ENCODE measurements at places on chromosomes 2 and 18.

- no peak for DNase-seq
These were observed 120.8 kb downstream of the NFATC1 start for GRCh38 chr18:79516441-79516931.

DNA sequence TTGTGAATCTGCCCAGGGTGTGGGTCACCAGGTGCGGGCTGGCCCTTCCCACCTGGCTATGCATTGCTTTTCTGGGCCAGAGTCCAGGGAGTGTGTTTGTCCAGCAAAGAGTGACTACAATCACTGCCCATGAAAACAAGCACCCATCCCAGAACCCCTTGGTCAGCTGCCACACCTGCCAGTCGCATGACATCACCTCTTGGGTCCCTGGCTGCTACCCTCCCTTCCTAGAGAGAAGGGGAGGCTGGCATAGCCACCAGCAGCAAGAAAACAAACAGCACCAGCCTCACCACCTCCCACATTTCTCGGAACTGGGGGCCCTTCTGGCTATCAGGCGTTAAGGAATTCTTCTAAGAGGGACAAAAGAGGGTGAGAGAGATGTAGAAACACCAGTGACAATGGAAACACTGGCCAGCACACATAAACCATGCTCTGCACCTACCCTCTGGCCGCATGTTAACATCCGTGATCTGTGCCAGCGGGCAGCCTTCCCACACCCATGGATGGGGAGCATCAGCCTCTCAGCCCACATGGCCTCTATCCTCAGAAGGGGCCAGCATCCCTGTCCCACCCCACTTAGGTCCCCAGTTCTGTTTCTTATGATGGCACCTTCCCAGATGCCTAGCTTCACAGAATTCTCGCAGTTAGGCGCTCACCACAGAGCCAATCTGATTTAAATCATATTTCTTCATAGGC is 109.7 kb upstream of the GLI2 start:
- DNase-seq = no peak

- DNase-seq = no peak
These were observed 112.0 kb downstream of the EXOC6B start for GRCh38 chr2:72713857-72714256.

DNA sequence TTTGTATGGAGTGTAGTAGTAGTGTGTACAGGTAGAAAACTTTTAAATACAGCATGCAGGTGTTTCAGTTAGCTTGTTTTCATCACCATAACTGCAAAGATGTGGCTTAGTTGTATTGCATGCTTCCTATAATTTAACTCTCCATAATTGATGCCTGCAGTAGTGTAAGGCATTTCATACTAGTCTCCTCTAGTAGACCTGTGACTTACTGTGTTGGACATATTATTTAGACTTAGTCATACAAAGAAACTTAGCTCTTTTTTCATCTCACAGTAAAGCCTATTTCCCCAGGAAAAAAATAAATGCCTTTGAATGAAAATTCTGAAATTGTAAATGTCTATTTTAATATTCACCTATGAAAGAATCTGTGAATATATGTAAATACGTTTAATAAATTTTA is 52.8 kb upstream of the TWSG1 start:
- DNase-seq = no peak

GRCh38 chr2:232328516-232329460 is 49.8 kb upstream of the ALPP start:
- DNase-seq = no peak

GRCh38 chr2:33205693-33206434 is 259.1 kb downstream of the LTBP1 start:
- no peak for DNase-seq

GRCh38 chr2:19600982-19601381 is 242.6 kb upstream of the OSR1 start:
- DNase-seq = no peak

DNA sequence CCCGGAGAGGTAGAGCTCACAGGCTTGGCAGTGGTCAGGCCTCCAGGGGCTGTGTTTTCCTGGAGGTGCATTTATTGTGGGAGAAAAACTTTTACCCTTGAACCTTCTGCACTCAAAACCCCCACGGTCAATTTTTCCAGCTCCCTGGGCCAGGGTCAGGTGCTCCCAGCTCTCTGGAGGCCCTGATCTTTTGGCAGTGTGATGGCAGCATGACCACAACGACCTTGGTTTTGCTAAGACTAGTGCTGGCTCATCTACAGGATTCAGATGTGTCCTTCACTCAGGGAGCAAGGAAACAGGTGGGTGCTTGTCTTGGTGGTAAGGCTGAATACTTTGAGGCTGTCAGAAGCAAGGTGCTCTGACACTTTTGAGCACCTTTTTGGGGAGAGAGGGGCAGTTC is 92.3 kb downstream of the CCDC93 start:
- DNase-seq = no peak

- no peak for DNase-seq
These were observed 214.8 kb downstream of the MC4R start for GRCh38 chr18:60157810-60158209.

GRCh38 chr2:21123473-21124393 is at the start of gene TDRD15:
TDRD15 (plus strand) TSS chr2:21123968; CDS start chr2:21137468, 13,500 bp downstream.
- no peak for DNase-seq

- no peak for DNase-seq
These were observed 31.6 kb downstream of the PCBP1 start for GRCh38 chr2:70118798-70119454.

DNA sequence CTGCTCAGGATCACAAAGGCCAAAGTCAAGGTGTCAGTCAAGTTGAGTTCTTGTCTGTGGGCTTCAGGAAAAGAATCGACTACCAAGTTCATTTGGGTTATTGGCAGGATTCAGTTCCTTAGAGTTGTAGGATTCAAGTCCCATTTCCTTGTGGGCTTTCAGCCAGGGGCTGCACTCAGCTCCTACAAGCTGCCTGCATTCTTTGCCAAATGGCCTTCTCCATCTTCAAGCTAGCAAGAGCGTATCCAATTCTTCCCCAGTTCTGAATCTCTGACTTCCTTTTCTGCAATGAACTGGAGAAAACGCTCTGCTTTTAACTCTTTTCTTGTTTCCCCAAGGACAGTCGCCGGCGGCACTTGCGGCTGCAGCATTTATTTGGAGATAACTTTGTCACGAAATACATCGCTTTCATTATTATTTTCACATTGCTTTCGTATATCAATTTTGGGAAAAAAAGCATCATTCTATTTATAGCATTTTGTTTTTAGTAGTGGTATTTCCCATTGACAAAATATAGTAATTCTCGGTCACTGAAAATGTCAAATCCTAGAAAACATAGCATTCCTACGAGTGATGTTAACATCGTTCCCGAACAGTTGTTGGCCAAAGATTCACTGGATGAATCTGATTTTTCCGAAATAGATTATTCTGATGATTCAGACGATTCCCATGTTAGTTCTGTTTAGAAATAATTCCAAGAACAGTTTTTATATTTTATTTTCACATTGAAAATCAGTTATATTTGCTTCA is 59.6 kb upstream of the SERPINE2 start:
- no peak for DNase-seq

DNA sequence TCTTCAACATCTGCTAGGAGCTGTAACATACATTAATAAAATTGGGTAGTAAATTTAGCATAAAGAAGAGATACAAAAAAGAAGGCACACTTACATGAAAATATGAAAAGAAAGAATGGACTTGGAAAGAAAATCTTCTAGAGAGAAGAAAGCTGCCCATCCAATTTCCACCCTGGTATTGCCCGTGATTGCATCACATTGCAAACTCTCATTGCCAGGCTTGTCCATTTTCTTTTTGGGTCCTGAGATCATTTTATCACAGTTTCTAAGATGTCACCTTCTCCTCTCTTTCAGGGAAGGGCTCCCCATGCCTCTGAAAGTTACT is 321.5 kb downstream of the RND3 start:
- DNase-seq = no peak

DNA sequence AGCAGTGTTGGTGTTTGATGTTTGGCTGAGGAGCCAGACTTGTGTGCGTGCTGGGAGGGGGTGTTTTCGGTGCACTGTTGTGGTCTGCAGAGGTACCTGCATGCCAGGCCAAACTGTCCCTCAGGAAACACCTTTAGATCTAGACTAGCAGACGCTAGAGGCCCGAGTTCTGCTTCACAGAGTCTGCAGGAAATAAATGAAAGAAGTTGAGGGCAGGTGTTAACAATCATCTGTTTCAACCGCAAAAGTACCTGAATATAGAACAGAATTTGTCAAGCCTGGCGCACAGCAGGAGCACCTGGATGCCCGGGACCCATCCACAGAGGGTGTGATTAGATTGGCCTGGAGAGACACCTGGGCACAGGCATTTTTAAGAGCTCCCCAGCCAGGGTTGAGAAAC is 40.5 kb upstream of the REL start:
- DNase-seq = no peak

DNA sequence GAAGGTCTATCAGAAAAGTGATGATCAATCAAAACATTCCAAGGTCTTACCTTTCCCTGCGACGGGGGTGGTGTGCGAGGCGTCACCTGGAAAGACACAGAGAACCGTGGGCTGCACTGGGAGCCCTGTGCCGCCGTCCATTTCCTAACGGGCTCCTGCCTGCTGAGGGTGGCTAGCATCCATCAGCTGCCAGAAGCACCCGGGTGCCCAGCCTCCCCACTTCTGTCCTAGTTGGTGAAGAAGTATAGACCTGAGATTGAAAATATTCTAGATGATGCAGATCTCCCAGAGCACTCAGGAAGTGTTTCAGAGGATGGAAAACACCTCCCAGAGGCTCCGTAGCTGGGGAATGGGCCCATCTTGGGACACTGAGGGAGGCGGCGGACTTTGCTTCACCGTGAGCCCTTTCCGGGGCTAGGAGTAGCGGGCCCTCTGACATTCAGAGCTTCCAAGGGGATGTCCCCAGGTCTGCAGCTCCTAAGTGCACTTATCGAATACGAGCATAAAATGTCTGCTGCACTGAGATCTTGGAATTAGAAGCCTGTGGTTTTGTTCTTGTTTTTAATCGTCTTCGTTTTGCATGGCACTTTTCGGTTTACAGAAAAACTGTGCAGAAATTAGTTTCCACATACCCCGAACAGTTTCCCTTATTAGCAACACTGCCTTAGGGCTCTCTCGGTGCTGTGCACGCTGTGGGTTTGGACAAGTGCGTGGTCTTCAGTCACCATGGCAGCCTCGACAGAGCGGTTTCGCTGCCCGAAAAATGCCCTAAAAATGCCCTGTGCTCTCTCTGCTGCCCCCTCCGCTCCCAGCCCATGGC is 143.5 kb downstream of the MBP start:
- DNase-seq = no peak

DNA sequence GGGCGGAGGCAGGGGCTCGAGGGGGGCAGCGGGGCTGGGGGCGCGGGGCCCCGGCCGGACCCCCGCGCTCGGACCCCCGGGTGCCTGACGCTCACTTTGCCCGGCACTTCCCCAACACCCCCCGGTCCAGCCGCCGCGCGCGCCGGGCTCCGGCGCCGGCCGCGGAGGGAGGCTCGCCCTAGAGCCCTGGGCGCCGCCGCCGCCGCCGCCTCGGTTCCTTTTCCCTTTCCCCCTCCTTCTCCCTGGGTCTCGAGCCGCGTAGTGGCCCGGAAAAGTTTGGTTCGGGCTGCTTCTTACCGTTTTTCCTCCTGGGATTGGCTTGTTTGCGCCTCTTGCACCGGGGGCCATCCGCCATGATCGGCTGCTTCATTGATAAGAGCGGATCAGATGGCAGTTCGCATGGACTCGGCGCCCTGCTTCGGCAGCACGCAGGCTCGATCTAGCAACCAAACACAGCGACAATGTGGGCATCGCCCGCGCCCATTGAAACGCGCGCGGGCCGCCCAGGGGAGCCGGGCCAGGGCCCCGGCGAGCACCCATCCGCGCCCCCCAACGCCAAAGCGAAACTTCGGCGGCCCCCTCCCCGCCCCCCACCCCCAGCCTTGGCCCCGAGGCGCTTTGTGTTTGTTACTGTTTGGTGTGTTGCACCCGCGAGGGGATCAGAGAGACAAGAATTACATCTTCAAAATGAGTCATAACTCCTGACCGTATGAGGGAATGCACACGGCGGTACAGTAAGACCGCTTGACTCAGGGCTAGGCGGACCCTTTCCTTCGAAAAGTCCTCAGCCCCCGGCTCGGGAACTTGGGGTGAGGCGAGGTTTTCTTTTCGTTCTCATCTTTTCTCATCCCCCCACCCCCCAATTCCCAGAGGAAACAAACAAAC is 2.7 kb downstream of the ZEB2 start:
- no peak for DNase-seq

DNA sequence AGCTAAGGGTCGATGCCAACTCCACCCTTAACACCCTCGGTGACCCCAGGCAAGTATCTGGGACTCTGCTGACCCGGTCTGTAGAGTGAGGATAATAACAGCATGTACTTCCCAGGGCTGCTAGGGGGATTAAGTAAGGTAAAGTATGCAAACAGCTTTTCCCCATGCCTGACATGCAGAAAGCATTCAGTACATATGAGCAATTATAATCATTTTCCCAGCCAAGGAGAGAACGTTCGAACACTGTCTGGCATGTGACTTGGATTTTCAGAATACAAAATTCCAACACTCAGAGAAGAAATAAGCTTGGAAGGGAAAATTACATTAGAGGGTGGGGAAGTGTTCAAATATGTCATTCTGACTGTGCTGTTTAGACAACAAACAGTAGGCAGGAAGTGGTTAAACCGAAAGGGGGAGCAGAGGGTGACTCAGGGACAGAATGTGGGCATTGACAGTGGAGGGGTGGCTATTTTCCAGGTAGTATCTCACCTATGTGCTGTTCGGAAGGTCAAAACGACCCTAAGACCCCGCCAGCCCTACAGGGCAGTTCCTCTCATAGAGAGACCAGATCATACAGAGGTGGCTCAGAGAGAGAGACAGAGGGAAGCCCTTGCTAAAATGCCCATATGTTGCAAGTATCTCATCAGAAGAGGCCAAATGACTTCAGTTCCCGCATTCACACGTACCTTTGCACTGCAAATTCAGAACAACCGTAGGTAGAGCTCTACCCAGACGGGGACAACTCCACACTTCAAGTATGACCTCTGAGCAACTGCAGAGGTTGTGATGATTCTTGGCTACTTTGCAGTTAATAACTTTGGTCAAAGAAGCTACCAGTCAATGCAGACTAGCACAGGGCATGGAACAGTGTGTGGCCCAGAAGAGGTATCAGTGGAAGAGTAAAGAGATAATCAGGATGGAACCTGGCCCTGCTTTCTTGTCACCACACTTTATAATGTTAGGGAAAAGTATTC is 14.8 kb downstream of the ASPRV1 start:
- DNase-seq = peak; percentile 35

DNA sequence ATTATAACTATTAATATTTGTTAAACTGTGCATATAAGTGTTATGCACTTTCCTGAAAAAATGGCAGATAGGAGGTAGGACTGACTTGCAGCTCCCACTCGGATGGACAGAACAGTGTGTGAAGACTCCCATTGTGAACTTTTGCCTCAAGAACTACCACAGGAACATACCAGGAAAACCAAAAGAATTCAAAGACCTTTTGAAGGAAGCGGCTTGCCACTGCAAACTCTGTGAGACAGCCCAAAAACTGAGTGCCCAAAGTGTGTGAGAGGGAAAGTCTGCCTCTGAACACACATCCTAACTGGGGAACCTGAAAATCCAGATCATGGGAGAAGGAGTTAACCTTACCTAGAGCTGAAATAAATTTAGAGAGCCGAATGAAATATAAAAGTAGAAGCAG is 171.0 kb downstream of the ZBTB7C start:
- DNase-seq = no peak
